ENCODE measurements at places on chromosomes 2 and 18. TPM values are rescaled to one million over a fixed set of nuclear protein-coding genes. Genes with fewer than 3 reads are reported as not detected.

Gene SLC19A3
- 0.40 TPM for total RNA-seq

Gene ANTXR1
- 86.3 TPM for total RNA-seq

Gene KLHL41
- 1.0 TPM for total RNA-seq

Gene LYG2
- total RNA-seq: not detected

Gene KCNIP3
- total RNA-seq: 16.7 TPM

Gene ZFAND2B
- total RNA-seq: 50.1 TPM

Gene LYG1
- 0.50 TPM for total RNA-seq

Gene AKAIN1
- not detected for total RNA-seq

Gene DSG1
- not detected for total RNA-seq

Gene CYRIA
- 11.6 TPM for total RNA-seq

Gene IL1RL1
- 20.2 TPM for total RNA-seq

Gene ANO7
- 0.32 TPM for total RNA-seq

Gene GALR1
- 0.06 TPM for total RNA-seq

Gene SPHKAP
- 0.40 TPM for total RNA-seq

Gene CHRNA1
- total RNA-seq: not detected

Gene HOXD13
- not detected for total RNA-seq

Gene CTIF
- 109 TPM for total RNA-seq

Gene BCL11A
- total RNA-seq: 5.0 TPM

Gene CXCR4
- 5.9 TPM for total RNA-seq

Gene CROCC2
- not detected for total RNA-seq

Gene SOX11
- total RNA-seq: 0.42 TPM

Gene HMSD
- total RNA-seq: not detected

Gene UGT1A5
- total RNA-seq: not detected

Gene APCDD1
- 39.6 TPM for total RNA-seq

Gene KIAA2012
- not detected for total RNA-seq

Gene HAAO
- total RNA-seq: 4.8 TPM

Gene CRYGD
- total RNA-seq: not detected

Gene CFAP53
- total RNA-seq: 0.40 TPM

Gene SERPINB4
- total RNA-seq: not detected

Gene FBXO48
- total RNA-seq: 0.33 TPM

Gene TUBA3E
- total RNA-seq: not detected

Gene STPG4
- not detected for total RNA-seq

Gene ALKAL2
- 1.7 TPM for total RNA-seq

Gene ACMSD
- not detected for total RNA-seq

Gene CCDC74B
- 5.0 TPM for total RNA-seq

Gene AQP4
- 0.33 TPM for total RNA-seq

Gene CHRND
- not detected for total RNA-seq

Gene CCL20
- 3.5 TPM for total RNA-seq

Gene GNAL
- 22.0 TPM for total RNA-seq

Gene CENPA
- not detected for total RNA-seq

Gene ST6GAL2
- total RNA-seq: 4.2 TPM

Data from esophagus muscularis mucosa (tissue), 4 donors.